Activated CD4-positive, alpha-beta T cell treated with anti-CD3 and anti-CD28 coated beads, Interleukin-2, amount 10 ng/mL, durations not matched to agents 24 days and 14 days (primary cell): ENCODE measurements at places on chromosomes 4 and X. TPM values are rescaled to one million over a fixed set of nuclear protein-coding genes. Genes with fewer than 3 reads are reported as not detected.

The MECP2 gene
- total RNA-seq, result 55.1 and 58.8 TPM in 2 replicates

GRCh38 chrX:154308108-154308946 lies 12.7 kb downstream of the TKTL1 start:
- H3K27ac ChIP-seq, result peak overlapping the region; percentile 56
- H3K4me3 ChIP-seq, result peak overlapping the region; percentile 50
- no peaks in the 10 kb centered on the region for H3K36me3 ChIP-seq
- peaks cover 31% of the 10 kb centered on the region for H3K4me1 ChIP-seq

DNA sequence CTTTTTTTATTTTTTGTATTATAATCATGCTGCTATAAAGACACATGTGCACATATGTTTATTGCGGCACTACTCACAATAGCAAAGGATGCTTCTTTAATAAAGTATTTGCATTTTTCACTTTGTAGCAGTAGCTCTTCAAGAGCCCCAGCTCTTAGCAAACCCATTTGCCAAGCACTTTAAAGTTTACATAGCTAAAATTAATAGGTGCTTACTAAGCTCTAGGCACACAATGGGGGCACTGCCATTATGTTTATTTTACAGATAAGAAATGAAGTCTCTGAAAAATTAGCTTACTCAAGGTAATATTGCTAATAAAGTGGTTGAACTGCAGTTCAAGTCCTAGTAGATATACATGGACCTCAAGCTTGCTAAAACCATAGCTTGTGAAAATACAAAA lies 230.3 kb upstream of the ARHGAP24 start:
- no peaks in the 10 kb centered on the region for H3K36me3 ChIP-seq
- no peak for DNase-seq
- H3K27ac ChIP-seq, result no peak overlapping the region
- H3K4me3 ChIP-seq, result no peak overlapping the region

DNA sequence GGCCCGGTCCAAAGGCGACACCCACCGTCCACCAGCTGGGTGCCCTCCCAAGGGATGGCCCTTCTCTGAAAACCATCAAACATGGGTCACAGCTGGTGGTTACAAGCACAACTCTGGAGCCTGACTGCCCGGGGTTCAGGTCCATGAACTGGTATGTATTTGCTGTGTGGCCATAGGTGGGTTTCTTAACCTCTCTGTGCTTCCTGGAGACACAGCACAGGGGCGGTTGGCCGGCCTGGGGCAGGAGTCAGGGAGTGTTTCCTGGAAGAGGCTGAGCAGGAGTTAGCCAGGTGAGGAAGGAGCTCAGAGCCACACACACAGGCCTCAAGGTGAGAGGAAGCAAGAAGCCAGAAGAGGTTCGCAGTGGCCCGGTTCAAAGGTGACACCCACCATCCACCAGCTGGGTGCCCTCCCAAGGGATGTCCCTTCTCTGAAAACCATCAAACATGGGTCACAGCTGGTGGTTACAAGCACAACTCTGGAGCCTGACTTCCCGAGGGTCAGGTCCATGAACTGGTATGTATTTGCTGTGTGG lies 243.7 kb upstream of the PSAPL1 start:
- H3K27me3 ChIP-seq, result no peaks in the 10 kb centered on the region
- no peak for DNase-seq
- H3K36me3 ChIP-seq, result no peaks in the 10 kb centered on the region
- H3K4me3 ChIP-seq, result no peak overlapping the region
- H3K4me1 ChIP-seq, result no peaks in the 10 kb centered on the region

- no peak overlapping the region for H3K4me3 ChIP-seq
- H3K36me3 ChIP-seq, result no peaks in the 10 kb centered on the region
- no peaks in the 10 kb centered on the region for H3K27me3 ChIP-seq
- DNase-seq, result no peak
- no peak overlapping the region for H3K27ac ChIP-seq
Measured at GRCh38 chr4:181157647-181158046, 1085.6 kb upstream of the TENM3 start.

DNA sequence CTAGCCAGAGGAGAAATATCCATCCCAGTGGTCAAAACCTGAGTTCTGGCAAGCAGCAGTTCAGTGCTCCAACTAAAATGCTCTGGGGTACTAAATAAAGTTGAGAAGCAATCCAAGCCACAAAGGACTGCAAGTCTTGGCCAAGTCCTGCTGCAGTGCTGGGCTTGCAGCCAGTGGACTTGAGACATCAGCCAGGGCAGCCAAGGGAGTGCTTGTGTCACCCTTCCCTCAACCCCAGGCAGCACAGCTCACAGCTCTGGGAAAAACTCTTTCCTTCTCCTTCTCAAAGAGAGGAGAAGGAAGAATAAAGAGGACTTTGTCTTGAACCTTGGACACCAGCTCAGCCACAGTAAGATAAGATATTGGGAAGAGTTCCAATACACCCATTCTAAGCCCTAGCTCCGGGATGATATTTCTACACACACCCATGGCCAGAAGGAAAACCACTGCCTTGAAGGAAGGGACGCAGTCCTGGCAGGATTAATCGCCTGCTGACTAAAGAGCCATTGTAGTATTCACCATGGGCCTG lies 99.8 kb downstream of the PTCHD1 start:
- no peaks in the 10 kb centered on the region for H3K27me3 ChIP-seq
- H3K27ac ChIP-seq, result no peak overlapping the region
- H3K4me1 ChIP-seq, result no peaks in the 10 kb centered on the region
- no peak for DNase-seq

The SERPINA7 gene
- total RNA-seq, result not detected in 2 replicates

The CDS1 gene
- total RNA-seq, result not detected in 2 replicates

DNA sequence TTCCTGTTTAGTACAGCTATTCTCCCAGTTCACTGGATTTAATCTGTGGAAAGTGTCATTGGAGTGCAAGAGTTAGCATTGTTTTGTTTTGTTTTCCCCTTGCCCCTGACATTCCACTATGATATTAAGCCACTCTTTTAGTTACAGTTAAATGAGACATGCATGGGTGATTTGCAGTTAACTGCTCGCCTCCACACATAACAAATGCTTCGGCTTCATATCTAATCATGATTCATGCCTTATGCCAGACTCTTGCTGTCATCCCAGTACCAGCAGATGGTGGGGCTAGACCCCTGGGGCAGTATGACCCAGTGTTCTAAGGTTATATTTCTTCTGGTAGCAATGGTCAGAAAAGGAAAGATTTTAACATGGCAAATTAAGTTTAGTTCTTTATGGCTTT lies 80.1 kb downstream of the RAP1GDS1 start:
- no peak overlapping the region for H3K27ac ChIP-seq
- no peaks in the 10 kb centered on the region for H3K4me1 ChIP-seq
- H3K4me3 ChIP-seq, result no peak overlapping the region
- no peak for DNase-seq
- peaks cover 34% of the 10 kb centered on the region for H3K36me3 ChIP-seq

The FATE1 gene
- not detected in 2 replicates for total RNA-seq

- no peaks in the 10 kb centered on the region for H3K27me3 ChIP-seq
- peaks cover 13% of the 10 kb centered on the region for H3K36me3 ChIP-seq
- H3K27ac ChIP-seq, result no peak overlapping the region
- H3K4me1 ChIP-seq, result peaks cover 35% of the 10 kb centered on the region
Measured at GRCh38 chr4:26310264-26310663, 10.6 kb upstream of the RBPJ start.

DNA sequence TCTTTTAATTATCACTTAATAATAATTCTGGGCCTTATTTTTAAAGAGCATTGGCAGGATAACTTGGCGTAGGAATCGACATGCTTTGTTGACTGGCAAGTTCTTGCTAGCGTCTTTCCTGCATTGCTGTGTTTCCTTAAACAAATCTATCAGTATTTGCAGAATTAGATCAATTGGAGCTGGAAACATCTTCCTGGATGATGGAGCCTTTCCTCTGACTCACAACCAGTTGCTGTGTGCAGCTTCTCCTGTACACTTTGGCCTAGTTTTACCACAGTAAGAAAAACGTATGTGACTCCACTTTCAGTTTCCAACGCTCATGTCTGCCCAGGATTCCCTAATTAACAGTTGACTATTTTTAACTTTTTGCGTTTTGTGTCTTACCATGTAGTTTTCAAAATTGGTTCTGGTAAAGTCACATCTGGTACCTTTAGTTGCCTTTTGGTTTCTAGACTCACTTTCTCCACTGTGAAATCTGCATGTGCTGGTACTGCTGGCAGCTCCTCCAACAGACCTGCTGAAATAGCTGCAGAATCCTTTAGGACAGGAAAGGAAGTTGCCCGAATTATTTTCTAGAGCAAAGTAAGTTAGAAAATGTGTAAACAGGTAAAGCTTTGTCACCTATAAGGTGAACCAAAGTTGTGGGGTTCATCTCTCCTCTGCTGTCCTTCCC lies 553.2 kb upstream of the FAT1 start:
- no peak overlapping the region for H3K4me3 ChIP-seq
- no peak overlapping the region for H3K27ac ChIP-seq
- DNase-seq, result no peak
- no peaks in the 10 kb centered on the region for H3K36me3 ChIP-seq
- no peaks in the 10 kb centered on the region for H3K27me3 ChIP-seq

GRCh38 chr4:1567519-1567807 lies 116.7 kb downstream of the FAM53A start:
- no peak overlapping the region for H3K27ac ChIP-seq
- no peaks in the 10 kb centered on the region for H3K36me3 ChIP-seq
- H3K4me3 ChIP-seq, result no peak overlapping the region
- no peak for DNase-seq
- no peaks in the 10 kb centered on the region for H3K27me3 ChIP-seq

The UPF3B gene
- total RNA-seq, result 12.4 and 12.6 TPM in 2 replicates

DNA sequence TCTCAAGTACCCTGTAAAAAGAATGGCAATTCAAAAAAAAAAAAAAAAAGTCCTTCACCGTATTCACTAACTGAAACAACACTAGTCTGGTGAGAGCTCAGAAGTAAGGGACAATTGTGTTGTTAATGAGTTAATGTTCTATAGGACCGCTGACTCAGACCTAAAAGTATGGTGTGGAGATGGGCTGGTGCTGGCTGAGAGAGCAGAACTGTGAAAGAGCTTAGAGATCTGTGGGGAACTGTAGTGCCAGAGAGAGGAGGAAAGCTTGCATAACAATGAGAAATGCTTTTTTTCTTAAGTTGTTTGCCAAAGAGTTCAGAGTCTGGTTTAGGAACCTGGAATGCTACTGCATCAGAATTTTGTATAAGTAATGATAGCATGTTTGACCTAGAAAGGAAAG lies 65.1 kb downstream of the LHFPL1 start:
- no peaks in the 10 kb centered on the region for H3K4me1 ChIP-seq
- no peak overlapping the region for H3K4me3 ChIP-seq
- no peak overlapping the region for H3K27ac ChIP-seq
- no peak for DNase-seq
- no peaks in the 10 kb centered on the region for H3K36me3 ChIP-seq

The REPS2 gene
- total RNA-seq, result not detected in 2 replicates

DNA sequence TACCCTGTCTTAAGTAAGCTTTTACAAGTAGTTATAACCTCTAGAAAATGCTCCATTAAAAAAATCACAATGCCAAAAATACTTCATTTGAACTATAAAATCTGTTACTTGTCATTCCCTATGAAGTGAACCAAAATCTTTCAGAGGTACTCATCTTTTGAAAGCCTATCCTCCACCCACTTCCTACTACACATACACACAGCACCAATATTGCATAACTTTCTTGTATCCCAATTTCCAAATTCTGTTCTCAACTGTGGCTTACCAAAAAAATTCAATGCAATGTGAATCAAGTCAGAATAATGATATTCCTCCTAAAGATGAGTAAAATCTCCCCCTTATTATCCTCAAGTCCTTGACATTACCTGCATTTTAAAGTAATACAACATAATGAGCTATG lies 15.9 kb downstream of the DHX15 start:
- no peak for DNase-seq
- H3K36me3 ChIP-seq, result peaks cover 68% of the 10 kb centered on the region
- peaks cover 53% of the 10 kb centered on the region for H3K4me1 ChIP-seq
- no peaks in the 10 kb centered on the region for H3K27me3 ChIP-seq
- no peak overlapping the region for H3K4me3 ChIP-seq

DNA sequence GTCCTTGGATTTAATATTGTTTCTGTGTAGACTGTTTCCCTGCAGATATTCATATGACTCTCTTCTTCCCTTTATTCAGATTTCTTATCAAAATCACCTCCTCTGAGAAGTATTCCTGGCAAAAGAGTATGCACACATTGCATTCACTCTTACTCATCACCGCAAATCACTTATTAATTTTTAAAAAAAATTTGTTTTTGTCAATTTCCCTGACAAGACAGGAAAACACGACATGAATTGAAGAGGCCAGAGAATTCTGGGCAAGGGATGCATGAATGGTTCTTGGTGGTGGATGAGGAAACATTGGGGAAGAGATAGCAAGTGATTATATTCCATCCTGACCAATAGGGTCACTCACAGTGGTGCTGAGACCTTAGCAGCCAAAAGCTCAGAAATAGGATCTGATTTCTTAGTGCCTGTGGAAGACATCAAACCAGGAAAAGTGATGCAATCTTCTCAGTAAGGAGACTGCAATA lies 522.5 kb upstream of the AGA start:
- H3K36me3 ChIP-seq, result no peaks in the 10 kb centered on the region
- H3K27me3 ChIP-seq, result no peaks in the 10 kb centered on the region
- H3K4me1 ChIP-seq, result no peaks in the 10 kb centered on the region
- H3K27ac ChIP-seq, result no peak overlapping the region

The STOX2 gene
- total RNA-seq, result not detected in 2 replicates

DNA sequence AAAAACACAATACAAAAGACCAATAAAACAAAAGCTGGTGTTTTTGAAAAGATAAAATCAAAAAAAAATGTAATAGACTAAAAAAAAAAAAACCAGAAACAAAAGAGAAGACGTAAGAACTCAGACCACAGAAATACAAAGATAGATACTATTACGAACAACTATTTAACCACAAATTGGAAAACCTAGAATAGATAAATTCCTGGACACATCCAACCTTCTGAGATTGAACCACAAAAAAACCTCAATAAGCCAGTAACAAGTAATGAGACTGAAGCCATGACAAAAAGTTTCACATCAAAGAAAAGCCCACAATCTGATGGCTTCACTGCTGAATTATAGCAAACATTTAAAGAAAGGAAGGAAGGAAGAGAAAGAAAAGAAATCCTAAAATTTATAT lies 16.2 kb downstream of the RCHY1 start:
- no peak overlapping the region for H3K27ac ChIP-seq
- DNase-seq, result no peak
- no peaks in the 10 kb centered on the region for H3K27me3 ChIP-seq
- no peak overlapping the region for H3K4me3 ChIP-seq
- H3K36me3 ChIP-seq, result peaks cover 42% of the 10 kb centered on the region

GRCh38 chr4:137307806-137308205 lies 224.5 kb downstream of the PCDH18 start:
- H3K27ac ChIP-seq, result no peak overlapping the region
- H3K36me3 ChIP-seq, result no peaks in the 10 kb centered on the region
- H3K27me3 ChIP-seq, result no peaks in the 10 kb centered on the region
- no peak for DNase-seq
- H3K4me3 ChIP-seq, result no peak overlapping the region

The ABLIM2 gene
- total RNA-seq, result 0.28 and 0.63 TPM in 2 replicates

- no peaks in the 10 kb centered on the region for H3K36me3 ChIP-seq
- H3K4me3 ChIP-seq, result no peak overlapping the region
- H3K4me1 ChIP-seq, result no peaks in the 10 kb centered on the region
- no peaks in the 10 kb centered on the region for H3K27me3 ChIP-seq
Measured at GRCh38 chrX:22527302-22527701, 254.6 kb downstream of the CBLL2 start.

GRCh38 chr4:38634047-38634759 lies 29.8 kb upstream of the KLF3 start:
- H3K36me3 ChIP-seq, result no peaks in the 10 kb centered on the region
- no peak for DNase-seq
- no peak overlapping the region for H3K27ac ChIP-seq
- peaks cover 2% of the 10 kb centered on the region for H3K4me1 ChIP-seq
- peaks cover 26% of the 10 kb centered on the region for H3K27me3 ChIP-seq

The P2RY4 gene
- 0.21 and 0.24 TPM in 2 replicates for total RNA-seq

GRCh38 chrX:147935156-147935758 lies 23.5 kb downstream of the FMR1 start:
- no peak overlapping the region for H3K4me3 ChIP-seq
- H3K27me3 ChIP-seq, result no peaks in the 10 kb centered on the region
- no peaks in the 10 kb centered on the region for H3K4me1 ChIP-seq
- no peak overlapping the region for H3K27ac ChIP-seq
- peaks cover 25% of the 10 kb centered on the region for H3K36me3 ChIP-seq
